ENCODE measurements at places on chromosomes 12 and 14. TPM values are rescaled to one million over a fixed set of nuclear protein-coding genes. Genes with fewer than 3 reads are reported as not detected.

DNA sequence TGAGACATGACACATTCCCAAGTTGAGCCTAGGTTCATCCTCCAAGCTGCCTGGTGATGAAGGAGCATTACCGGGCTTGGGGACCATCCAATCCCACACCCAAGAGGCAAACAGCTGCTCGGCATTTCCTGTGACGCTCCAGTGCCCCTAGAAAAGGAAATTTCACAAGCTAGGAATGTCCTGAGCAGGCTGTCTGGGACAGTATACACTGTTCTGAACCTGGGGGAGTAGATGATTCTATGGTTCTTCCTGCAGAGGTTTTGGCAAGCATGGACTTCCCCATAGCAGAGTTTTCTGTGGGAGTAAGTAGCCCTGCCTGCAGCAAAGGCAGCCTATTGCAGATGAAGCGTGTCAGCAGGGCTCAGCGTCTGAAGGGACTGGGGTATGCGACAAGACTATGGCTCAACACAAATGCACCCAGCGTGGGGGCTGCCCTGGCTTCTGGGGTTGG lies 47.4 kb upstream of the SRSF5 start:
- no peak for DNase-seq

LGR5 gene
- total RNA-seq = 0.34 TPM

FAM222A gene
- 3.2 TPM for total RNA-seq

ACOT6 gene
- not detected for total RNA-seq

DNA sequence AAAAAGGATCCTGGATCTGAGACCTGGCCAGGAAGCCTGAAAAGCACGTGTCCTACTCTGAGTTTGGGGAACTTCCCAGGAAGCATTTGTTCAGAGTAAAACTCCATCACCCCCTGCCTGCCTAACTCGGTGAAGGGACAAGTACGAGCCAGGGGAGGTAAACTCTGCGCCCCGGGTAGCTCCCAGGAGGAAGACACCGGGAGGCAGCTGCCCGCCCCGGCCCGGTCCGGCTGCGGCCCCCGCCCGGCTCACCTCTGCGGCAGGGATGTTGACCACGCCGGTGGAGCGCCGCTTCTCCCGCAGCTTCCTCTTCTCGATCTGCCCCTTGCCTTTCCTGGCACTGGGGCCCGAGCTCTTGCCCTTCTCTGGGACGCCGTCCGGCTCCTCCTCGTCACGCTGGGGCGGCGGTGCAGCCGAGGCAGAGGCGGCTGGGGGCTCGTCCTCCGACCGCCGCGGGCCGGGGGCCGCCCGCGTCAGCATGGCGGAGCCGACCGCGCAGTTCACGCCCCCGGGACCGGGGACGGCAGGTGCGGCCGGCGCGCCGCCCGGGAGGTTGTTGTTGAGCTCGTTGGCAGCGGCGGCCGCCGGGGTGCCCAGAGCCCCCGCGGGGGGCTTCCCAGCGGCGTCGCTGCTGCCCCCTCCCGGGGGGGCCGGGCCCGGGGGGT lies 1.2 kb downstream of the PAWR start:
- no peak for DNase-seq

SAMD15 gene
- total RNA-seq = 0.42 TPM

GRCh38 chr12:95487024-95487423 lies 13.1 kb downstream of the METAP2 start:
- DNase-seq = no peak

GRCh38 chr14:24673534-24674203 lies 39.7 kb upstream of the GZMB start:
- no peak for DNase-seq

DNA sequence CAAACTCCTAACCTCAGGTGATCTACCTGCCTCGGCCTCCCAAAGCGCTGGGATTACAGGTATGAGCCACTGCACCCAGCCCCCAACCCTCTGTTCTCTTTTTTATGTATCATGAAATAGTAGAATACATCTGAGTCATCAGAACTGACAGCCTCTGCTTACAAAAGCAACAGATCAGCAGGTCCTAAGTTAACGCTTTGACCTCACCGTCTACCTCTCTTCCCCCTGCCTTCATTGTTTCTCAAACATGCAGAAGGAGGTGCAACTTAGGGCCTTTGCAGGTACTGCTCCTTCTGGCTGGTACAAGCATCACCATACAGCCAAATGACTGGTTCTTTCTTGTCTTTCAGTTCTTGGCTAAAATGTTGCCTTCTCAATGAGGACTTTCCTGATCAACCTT lies 249.2 kb downstream of the PAWR start:
- no peak for DNase-seq

ZBTB1 gene
- total RNA-seq = 37.4 TPM

DNA sequence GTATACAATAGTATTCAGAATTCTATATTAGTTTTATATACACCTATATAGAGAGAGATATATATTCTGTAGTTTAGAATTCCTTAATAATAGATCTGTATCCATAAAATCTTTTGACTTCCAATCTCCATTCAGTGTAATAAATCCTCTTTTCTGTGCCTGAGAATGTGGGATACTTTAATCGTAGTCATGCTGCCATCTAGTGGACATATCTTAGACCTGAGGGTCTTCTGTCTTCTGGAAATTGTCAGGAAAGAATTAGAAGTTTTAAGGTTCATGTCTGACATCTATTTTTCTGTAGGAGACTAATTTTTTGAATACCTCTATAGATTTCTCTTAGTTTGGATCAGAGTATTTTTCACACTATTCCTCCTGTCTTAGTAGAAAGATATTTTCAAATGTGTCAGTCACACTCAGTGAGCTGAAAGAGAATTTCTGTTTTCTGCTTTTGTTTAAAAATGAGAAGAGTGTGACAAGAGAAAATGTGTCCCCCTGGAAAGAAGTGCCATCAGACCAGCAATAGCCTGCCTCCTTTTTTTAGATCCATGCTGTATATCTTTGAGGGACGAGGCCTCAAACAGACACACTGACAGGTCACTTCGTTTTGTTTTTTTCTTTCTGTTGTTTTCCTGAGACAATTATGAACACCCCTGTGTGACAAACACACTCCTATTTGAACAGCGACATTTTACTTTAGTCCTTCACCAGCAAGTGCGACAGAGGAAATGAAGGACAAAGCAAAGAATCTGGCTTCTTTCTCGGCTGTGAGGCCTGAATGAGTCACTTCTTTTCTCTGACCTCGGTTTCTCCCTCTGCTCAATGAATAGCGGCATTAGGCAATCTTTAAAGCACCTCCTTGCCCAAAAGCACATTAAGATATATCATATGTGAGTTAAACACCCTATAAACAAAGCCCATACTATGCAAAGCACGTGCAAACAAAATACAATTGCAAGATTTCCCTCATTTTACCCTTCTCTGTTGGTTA lies 96.3 kb downstream of the GALC start:
- no peak for DNase-seq

GUCY2C gene
- not detected for total RNA-seq

CPNE6 gene
- total RNA-seq = 0.34 TPM

DNA sequence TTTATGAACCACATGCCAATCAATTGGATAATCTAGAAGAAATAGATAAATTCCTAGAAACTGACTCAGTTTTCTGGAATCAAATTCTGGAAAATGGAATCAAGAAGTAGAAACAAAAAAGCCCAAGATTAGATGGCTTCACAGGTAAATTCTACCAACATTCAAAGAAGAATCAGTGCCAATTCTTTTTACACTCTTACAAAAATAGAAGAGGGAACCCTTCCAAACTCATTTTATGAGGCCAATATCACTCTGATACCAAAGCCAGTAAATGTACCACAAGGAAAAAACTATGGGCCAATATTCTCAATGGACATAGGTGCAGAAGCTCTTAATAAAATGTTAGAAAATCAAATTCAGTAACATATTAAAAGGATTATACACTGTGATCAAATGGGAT lies 35.7 kb upstream of the MYRFL start:
- no peak for DNase-seq

COPS7A gene
- total RNA-seq = 66.1 TPM

GALNT16 gene
- 18.4 TPM for total RNA-seq

LRRIQ1 gene
- 0.17 TPM for total RNA-seq

DNA sequence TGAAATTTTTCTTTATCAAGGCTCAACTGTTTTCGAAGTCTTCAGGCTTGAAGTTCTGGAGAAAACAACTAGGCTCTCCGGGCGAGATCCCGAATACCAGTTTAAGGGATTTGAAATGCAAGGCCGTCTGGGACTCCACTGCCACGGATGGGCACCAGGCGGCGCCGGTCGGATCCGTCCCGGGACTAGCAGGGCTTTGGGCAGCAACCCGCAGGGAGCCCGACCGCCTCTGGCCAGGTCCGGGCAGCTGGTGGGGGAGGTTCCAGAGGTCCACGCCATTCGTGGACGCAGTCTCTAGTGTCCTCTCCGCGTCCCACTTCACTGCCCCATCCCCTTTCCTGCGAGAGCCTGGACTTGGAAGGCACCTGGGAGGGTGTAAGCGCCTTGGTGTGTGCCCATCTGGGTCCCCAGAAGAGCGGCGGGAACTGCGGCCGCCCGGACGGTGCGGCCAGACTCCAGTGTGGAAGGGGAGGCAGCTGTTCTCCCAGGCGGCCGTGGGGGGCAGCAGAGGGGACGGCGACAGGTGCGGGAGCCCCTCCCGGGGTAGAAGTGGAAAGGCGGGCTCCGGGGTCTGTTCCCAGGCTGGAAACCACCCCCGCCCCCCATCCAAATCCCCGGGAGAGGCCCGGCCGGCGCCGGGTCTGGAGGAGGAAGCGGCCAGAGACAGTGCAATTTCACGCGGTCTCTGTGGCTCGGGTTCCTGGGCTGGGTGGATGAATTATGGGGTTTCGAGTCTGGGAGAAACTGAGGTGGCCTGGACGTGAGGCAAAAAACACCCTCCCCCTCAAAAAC lies 838 bp upstream of the ERBB3 start:
- DNase-seq = peak; percentile 93

DNA sequence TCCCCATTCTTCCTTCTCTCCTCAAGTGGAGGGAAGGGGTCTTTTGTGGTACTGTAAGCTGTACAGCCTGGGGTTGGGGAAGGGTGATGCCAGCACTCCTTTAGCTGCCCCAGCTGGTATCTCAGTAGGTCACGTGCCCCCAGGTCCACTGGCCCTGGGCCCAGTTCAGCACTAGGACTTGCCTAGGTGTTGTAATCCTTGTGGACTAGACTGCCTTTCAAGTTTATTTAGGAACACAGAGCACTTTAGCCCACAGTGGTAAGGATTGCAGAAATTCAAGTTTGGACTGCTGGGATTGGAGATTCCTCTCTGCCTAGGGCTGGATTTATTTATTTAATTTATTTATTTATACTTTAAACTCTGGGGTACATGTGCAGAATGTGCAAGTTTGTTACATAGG lies 569.6 kb downstream of the AACS start:
- DNase-seq = no peak

DNA sequence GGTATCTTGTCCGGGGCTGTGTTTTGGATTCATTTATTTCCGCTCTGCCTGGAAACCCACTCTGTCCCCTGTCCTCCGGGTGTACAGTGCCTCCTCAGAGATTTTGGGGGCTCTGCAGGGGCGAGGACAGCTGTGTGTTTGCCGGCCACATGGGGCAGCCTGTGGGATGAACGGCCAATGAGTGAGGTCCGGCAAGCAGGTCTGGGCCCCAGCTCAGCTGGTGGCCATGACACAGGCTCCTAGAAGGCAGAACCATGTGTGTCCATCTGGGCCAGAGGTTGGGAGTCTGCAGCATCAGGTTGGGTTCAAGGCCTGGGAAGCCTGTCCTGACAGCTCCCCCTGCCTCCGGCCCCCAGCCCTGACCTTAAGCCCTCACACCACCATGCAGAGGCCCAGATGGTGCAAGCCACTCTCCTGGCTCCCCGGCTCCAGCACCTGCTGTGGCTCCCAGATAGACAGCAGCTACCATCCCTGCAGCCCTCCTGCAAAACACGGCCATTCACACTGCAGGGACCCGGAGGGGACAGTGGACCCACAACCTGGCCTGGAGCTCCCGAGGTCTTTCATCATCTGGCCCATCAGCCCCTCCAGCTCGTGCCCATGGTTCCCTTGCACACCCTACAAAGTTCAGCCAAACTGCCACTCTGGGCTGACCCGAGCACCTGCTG lies 220.1 kb upstream of the C14orf180 start:
- no peak for DNase-seq

LTBP2 gene
- 88.4 TPM for total RNA-seq

DNA sequence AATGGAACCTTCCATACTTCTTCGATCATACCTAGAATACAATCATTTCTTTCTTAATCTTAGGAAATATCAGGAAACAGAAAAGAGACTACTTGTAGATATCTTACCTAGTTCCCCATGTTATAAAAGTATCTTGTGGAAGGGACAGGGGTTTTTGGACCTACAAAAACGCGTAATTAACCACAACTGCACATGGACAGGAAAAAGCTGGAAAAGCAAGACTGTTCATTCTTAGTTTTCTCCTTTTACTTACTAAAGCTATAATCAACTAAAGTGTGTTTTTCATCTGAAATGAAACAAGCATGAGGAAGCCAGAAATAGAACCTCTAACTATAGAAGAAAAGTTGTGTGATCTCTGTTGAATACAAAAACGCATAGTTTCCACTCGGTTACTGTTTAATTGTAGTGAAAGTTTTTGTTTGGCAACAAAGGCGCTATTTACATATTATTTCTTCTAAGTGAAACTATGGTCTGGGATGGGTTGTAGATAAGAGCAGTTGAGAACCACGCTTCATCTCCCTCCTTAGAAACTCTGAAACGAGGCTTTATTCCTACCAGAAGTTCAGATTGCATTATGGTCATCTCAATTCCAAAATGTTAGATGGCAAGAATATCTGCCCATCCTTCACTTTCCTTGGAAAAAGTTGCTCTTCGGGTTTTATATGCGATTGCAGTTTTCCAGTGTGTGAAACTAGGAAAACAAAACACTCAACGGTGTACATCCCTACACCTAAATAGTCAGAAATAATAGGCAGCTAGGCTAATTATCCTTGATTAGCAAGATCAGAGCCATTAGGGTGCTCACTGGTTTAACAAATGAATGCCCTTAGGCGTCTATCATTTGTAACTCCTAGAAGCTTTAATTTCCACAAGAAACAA lies 1.1 kb downstream of the BCAT1 start:
- DNase-seq = no peak

GRCh38 chr12:8077207-8077606 lies 4.9 kb upstream of the NECAP1 start:
- no peak for DNase-seq

DNA sequence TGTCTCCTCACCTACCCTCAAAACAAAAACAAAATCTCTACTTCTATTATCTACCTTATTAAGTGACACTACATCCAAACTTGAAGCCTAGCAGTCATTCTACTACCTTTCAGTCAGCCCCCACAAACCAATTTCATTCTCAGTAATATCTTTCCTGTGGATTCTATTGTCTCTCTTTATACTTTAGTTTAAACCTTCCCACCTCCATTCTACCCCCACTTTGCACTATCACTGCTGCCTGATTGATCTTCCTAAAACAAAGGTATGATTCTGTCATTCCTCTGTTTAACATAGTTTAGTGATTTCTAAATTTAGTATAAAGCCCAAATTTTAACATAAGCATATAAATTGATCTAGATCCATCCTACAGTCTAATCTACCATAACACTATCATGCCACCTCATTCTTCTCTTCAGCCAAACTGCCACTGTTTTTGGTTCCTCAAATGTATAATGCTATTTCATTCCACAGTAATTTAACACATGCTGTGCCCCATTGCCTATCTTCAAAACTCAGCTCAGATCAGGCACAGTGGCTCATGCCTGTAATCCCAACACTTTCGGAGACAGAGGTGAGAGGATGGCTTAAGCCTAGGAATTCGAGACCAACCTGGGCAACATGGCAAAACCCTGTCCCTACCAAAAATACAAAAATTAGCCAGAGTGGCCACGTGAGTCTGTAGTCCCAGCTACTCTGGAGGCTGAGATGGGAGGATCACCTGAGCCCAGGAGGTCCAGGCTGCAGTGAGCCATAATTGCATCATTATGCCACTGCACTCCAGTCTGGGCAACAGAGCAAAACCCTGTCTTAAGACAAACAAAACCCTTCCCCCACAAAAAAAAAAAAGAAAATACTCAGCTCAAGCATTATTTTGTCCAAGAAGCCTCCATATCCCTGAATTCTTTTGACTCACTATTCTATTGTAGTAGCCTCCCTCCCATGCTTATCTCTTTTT lies 3.1 kb upstream of the STRN3 start:
- no peak for DNase-seq
